ENCODE measurements at places on chromosomes 2 and 18.
A peak's percentile ranks its signal among the peaks of the same experiment; 100 is the strongest.

DNA sequence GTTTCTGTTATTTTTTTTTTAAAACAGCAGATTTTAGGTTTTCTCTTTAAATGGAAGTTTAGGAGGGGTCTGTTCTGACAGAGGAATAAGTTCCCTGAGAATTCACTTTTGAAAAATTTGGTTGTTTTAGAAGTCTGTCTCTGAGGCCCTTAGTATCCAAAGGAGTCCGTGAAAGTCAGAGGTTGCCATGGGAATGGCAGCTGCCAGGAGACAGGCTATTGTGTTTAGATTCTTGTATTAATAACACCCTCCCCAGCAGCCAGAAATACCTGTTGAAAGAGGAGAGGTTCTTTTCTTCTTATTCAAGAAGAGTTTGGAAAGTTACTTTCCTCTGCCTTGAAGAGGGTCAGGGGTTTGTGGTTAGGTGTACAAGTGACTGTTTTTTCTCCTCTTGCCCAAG, 29.5 kb downstream of the TNP1 start:
- DNase-seq, result no peak

GRCh38 chr18:33560686-33561370, 17.2 kb upstream of the ASXL3 start:
- DNase-seq, result no peak

GRCh38 chr2:47354848-47355204, 48.1 kb upstream of the MSH2 start:
- no peak for DNase-seq

DNA sequence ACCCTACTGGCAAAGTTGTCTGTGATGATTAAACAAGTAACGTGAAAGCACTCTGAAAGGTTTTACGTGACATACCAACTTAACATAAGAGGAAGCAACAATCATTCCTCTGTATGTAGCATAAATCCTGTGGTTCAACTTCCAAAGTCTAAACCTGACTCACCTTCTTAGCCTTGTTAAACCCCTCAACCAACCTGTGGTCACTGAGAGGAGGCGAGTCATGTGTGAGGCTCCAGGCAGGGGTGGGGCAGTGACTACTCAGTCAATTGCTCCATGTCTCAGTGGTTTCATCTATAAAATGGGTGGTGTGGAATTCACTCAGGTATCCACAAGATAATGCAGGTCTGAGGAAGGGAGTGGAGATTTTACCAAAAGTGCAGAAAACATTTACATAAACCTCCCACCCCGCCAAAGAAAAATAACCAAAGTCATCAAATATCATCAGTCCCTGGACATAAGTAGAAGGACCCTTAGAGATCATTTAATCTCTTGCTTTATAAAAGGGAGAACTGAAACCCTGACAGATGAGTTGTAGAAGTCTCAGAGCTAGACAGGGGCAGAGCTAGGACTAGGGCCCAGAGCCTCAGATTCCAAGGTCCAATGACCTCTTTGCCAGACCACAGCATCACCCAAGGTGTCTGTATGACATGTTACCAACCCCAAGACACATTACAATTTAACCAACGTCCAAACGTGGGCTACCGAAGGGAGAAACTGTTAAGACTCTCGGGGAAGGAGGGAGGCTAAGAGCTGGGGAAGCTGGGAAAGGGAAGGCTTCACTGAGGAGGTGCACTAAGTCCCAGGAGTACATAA, 3.7 kb upstream of the PCBP1 start:
- DNase-seq, result peak; percentile 56

DNA sequence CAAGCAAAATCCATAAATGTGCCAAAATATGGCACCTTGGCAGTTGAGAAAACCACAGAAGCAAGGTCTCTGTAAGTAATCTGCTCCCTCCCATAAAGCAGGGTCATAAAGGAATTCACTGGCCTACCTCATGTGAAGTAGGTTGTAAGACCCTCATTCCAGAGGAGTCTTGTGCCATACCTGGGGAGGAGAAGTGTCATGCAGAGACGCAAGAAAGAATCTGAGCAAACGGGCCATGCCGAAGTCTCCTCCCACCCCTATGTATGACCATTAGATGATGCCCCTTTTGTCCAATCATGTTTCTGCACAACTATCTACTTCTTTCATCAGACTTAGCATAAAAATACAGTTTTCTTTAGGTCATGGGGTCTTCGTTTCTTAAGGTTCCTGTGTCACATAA, 14.6 kb downstream of the NMUR1 start:
- no peak for DNase-seq

DNA sequence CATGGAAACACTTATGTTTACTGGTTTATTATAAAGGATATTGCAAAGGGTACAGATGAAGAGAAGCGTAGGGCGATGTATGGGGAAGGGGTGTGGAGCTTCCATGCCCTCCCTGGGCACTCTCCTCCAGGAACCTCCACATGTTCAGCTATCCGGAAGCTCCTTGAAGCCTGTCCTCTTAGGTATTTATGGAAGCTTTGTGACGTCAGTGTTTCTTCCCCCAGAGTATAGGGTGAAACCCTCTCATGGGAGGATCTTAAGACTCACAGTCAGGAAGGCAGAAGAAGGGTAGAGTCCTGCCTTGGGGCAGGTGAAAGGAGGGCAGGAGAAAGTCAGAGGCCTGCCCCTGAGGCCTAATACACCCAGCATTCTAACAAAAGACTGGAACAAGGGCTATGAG, 61.3 kb upstream of the CREB1 start:
- no peak for DNase-seq

DNA sequence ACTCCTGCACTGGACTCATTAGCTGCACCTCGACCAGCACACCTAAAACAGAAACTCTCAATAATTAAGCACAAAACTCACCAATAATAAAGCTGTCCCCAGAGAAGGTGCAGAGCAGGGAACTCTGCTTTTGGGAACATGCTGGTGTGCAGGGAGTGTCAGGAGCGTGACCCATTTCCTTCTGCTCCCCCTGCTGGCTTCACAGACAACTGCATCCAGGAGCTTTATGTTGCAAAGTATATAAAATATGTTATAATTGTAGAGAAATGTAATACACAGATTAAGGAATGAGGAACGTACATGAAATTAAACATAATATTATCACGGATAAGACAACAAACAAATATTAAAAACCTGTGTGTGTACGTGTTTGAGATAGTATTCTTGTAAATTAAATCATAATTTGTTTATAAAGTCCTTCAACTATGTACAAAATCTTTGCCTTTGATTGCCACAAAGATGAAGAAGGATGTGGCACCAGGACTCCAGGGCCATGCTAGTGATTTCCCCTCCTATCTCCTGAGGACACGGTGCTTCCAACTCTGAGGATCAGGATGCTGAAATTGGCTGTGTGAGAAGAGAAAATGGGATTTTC, 68.6 kb upstream of the MAL start:
- DNase-seq, result peak; percentile 57

DNA sequence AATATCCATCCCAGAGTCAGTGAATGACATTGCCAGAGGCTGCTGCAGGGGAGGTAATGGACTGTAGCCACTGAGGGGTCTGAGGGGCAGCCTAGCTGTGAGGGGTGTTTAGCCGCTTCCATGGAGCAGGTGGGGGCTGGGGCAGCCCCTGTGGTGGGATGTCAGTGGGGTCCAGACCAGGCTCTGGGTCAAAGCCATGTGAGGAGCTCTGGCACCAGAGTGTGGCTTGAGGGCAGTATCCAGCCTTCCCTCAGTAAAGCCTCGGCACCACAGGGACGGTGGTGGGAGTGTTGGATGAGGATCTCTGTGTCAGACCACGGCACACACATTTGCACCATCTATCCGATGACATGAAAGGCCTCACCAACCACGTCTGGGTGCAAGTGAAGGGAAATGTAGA, 85.0 kb downstream of the INHBB start:
- no peak for DNase-seq

DNA sequence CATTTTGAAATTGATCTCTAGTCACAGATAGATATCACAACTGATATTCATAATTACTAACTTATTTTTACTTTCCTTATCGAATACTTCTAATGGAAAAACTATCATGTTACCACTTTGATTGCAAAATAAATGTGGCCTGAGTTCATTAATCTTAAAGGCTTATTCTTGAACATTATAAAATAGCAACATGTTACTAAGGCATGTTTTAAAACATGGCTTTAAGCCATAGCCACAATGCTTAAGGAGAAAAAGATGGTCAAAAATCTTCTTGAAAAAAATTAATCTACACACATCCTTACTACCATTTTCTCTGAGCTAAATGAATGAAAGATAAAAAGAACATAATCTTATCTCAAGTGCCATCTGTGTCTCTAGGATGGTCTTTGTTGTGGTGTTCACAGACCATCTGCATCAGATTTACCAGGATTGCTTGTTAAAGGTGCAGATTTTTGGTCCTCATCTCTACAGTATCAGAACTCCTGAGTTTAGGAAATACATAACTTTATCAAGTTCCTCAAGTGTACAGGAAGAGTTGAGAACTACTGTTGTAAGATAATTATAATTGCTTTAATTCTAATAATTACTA, 15.3 kb downstream of the MTX2 start:
- no peak for DNase-seq

DNA sequence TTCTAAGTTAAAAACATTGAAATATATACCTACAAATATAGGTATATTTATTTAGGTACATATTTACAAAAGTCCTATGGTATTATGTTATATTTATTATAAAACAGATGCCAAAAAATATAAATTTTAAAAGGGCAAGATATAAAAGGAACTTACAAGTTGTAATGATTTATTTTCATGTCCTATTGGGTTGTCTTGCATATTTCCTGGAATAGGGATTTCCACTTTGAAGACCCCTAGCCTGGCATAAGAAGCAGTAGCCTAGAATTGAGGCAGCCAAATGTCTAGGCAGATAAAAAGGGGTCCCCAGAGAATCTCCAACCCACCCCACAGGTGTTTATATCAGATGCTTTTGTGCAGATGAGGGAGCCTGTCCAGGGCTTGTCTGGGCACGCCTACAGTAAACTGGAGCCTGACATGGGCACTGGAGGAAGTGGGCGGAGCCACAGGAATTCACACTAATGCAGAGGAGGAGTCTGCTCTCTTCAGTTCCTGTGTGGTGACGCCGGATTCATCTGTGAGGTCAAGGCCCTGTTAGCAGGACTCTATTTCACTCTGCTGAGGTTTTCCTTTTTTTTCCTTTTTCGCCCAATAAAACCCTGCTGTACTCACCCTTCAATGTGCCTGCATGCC, 1088.9 kb upstream of the PIK3C3 start:
- no peak for DNase-seq

DNA sequence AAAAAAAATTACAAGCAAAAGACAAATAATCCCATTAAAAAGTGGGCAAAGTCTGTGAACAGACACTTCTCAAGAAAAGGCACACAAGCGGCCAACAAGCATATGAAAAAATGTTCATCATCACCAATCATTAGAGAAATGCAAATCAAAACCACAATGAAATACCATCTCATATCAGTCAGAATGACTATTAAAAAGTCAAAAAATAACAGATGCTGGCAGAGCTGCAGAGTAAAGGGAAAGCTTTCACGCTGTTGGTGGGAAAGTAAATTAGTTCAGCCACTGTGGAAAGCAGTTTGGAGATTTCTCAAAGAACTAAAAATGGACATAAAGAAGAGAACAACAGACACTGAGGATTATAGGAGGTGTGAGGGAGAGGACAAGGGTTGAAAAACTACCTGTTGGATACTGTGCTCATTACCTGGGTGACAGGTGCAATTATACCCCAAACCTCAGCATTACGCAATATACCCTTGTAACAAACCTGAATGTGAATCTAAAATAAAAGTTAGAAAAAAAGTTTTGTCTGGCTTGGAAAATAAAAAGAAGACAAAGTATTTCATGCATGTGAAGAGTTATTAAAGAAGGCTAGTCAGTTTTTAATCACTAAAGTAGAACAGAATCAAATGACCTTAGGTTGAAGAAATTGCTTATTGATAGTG, 8.7 kb upstream of the ACSL3 start:
- DNase-seq, result no peak

- DNase-seq, result no peak
Observed at GRCh38 chr18:49547701-49548100, 14.2 kb upstream of the LIPG start.

DNA sequence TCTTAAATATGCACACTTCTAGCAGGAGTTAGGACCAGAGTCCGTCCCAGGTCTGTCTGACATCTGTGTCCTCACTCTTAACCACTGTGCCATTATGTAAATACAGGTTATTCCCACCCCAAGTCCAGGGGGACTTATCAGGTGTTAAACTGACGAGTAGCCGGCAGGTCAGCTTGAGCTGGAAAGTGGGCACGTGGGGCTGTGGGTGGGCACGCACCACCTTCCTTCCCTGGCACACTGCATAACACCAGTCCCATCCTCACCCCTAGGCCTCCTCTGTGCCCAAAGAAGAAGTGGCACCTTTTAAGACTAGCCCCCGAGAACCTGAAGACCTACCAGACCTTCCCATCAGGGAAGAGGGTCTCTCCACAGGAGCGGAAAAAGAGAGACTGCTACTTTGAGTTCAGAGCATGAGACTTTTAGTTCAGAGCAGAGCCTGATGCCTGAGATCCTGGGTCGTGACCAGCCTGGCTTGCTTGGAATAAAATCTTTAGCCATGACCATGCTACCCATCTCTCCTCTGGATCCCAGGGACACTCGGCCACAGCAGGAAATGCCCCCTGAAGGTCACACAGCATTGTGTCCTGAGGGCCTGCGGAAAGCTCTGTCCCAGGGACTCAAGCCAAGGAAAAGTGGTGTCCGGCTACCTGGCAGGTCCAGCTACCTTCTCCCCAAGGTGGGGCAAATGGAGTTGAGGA, 62.0 kb downstream of the CIB4 start:
- DNase-seq, result no peak

DNA sequence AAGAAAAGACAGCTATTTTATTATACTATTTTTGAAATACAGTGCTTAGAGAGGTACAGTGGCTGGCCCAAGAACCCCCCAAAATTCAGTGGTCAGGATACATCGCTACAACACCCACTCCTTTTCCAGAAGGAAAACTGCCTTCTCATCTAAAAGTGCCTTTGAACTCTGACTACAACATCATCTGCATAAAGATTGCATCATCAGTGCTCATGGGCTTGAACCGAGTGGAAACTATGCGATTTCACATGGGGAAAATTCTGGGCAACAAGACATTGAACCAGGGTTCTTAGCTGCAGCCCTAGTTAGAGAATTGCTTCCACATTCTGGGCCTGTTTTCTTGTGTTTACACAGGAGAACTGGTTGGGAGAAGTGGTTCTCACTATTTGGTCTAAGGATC, 294.6 kb upstream of the SLC14A2 start:
- DNase-seq, result no peak

DNA sequence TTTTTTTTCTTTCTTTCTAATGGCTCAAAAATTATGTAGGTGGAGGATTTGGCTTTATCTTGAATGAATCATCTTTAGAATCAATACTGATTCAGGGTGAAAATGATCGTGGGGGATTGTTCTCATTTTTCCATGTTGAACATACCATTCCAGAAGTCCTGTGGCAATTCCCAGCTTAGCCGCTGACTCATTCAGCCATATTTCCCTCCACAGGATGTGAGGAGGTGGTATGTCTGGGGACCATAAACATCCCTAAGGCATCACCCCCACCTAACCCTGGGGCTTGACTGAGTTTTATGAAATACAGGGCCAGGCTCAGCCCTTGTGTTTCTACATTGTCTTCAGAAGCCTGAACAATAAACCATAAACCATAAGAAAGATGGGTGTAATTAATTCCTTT, 92.7 kb upstream of the FN1 start:
- DNase-seq, result no peak

- no peak for DNase-seq
Observed at GRCh38 chr18:60047556-60047955, 147.8 kb downstream of the PMAIP1 start.
